ENCODE measurements at places on chromosomes 13 and 19.

DNA sequence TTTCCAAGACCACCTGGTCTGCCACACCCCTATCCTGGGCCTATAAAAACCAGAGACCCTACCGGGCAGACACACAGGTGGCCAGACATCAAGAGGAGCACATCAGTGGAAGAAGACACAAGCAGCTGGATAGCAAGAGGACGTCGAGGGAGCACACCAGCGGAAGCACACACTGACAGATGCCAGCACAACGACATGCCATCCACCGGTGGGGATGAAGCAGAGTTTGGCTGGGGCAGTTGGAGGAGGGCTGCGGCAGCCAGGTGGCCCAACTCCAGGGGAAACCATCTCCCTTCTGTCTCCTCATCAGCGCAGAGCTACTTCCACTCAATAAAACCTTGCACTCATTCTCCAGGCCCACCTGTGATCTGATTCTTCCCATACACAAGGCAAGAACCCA is 200.6 kb downstream of the PCDH17 start:
- no peak for DNase-seq

DNA sequence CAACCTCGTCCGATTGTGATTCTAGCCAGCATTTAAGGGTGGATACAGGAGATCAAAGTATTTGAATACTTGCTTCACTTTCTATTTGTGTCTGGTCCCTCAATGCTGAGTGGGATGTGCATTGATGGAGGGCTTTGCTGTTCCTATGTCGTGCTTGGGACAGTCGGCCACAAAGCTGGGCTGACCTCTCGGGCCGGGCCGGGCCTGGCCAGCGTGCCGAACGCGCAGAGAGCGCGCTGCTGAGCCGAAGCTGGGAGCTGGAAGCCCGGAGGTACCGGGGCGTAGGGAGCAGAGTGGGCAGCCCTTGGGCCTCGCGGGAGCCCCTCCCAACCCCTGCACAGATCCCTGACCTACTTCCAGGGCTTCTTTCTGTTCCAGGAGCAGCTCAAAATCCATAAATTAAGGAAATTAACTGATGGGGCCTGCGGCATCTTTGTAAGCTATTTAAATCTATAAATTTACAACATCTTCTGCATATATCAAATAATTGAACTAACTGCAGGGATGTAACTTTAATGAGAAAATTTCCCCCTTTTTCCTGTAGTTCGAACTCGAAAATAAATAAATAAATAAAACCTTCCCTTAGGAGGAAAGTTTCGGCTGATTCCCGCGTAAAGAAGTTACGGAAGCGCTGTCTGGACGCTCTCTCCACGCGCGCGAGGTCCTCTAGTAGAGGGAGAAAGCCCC is 1.8 kb upstream of the KCTD15 start:
- DNase-seq = no peak

DNA sequence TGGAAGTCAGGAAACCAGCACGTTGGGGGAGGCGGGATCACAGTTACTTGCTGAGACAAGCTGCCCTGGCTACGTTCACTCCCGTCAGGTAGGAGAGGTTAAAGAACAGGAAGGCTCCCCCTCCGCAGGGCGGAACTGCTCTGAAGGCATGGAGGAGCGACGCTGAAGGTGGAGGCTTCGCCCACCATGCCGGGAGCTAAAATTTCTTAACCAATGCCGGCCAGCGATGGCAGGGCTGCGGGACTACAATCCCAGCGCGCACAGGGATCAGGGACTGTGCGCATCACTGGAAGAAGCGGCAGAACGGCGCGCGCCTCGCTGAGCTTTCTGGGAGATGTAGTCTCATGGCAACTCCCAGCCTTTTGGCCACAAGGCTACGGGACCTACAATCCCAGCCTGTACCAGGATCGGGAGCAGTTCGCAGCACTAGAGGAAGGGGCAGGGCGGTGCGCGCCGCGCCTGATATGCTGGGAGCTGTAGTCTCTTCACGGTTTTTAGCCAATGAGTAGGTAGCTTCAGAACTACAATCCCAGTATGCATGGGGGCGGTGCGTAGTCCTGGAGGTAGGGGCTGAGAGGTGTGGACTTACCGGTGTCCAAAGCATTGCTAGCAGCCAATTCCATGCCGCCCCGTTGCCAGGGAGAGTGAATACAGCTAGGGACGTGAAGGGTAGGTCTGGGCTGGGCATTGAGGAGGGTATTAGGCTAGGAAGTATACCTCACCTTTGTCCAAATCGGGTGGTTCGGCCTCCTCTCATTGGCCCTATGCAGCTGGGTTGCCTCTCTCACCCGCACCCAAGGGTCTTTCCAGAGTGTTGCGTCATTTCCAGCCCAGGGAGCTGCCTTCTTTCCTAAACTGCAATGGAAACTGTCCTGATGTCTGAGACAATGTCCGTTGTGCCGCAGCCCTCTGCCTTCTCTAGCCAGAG is 12.8 kb upstream of the ZNF682 start:
- peak; percentile 8 for DNase-seq

GRCh38 chr19:54444737-54445136 is 4.3 kb upstream of the LENG8 start:
- no peak for DNase-seq

DNA sequence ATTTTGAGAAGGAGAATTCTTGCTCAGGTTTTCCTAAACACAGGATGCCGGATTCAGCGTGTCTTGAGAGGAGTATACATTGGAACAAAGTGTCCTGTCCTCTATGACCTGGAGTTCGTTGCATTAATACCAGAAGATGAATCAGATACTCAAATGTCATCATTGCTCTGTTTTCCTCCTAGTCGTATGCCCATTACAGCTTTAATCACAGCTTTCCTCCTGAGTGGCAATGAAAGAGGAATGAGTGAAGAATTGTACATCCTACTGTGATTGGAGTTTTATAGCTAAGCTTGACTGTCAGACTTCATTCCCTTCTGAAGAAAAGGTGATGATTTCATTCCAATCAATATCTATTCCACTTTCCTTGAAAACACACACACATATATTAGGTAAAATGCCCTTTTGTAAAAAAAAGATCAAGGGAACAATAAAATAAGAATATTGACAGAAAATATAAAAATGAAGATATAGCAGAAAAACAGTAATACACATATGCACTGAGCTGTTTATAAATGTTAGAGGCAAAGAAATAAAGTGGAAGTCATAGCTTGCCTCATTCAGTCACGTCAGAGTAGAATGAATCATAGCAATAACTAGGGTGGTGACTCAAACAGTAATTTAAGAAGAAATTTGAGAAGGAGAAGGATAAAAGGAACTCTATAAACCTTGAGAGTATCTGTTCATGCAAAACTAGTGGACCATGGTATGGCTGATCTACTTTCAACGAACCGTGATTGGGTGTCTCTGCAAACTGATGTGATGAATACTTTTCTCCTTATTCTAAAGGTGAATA is 501.5 kb downstream of the SUCLA2 start:
- no peak for DNase-seq

DNA sequence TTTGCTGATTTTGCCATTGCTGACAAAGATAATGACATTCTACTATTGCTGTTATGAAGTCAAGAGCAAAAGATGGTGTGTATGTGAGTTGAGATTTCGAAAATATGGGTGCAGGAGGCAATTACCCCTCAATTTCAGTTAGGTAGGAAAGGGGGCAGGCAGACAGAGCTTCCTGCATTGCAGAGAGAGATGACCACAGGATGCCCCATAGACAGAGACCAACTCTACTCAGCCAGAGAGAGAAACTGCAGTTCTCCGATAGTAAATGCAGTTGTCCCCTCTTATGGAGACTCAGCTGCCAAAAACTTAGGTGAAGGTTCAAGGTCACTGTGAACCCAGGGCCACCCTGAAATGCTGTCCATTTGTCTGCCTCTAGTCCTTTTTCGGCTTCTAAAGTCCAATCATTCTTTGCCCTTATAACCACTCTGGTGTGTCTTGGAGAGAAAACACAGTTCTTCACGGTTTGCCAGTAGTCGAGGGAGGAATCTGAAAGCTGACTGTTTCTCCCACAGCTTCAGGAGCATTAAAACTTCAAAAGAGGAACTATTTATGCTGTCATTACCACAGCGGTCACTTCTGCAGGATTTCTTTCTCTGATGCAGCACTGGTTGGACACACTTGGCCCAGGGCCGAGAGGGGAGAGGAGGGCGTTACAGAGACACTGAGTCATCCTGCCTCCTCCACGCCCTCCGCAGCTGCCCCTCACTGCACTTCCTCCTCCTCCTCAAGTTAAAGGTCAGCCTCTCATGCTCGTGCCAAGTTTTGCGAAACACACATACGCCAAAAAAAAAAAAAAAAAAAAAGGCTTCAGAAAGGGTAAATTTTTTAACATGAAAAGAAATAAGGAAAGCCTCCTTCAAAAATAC is 264.3 kb downstream of the FOXO1 start:
- DNase-seq = no peak

GRCh38 chr19:6577476-6578125 is 13.3 kb downstream of the CD70 start:
- DNase-seq = no peak

DNA sequence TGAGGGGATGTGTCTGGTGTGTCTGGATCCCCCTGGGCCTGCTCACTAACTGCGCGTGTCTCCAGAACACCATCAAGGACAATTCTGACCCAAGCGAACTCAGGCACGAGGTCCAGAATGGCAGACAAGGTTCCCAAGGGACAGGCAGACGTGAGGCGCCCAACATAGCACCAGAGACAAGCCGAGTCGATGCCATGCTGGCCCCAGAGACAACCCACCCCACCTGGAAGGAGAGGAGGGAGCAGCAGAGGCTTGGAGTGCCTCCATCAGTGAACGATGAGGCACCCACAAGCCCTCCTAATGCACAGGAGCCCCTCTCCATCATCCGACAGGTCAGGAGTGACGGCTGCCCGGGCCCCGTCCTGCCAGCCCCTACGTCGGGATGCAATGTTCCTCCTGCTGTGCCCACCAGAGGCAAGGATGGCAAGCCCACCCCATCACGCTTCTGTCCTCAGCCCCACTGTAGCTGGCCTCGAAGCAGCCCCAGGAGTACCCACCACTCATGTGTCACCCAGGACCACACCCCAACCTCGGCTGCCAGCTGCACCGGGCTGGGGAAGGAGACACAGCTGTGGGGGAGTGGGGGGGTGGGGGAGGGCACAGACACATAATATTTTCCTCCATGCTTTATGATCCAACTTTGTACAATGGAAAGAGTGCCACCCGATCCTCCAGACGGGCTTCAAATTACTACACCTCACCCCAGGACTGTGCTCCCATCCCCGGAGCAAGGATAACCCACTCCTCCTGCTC is 11.8 kb downstream of the AP3D1 start:
- no peak for DNase-seq

DNA sequence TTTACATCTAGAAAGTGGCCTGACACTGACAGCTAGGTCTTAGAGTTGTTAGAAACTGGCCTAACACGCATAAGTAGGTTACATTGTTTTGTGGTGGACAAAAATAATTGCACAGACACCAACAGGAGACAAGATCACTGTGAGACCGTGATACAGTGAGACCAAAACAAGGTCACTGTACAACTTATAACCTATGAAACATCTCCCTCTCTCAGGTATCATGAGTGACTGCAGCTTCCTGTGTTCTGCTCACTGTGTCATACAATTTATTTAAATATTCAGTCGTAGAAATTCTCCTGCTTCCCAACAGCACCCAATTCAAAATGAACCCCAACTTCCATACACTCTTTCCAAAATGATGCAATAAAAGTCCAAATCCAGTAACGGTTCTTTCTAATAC is 2165.2 kb downstream of the PCDH9 start:
- DNase-seq = no peak

GRCh38 chr13:98389319-98389718 is 187.6 kb downstream of the STK24 start:
- DNase-seq = no peak

DNA sequence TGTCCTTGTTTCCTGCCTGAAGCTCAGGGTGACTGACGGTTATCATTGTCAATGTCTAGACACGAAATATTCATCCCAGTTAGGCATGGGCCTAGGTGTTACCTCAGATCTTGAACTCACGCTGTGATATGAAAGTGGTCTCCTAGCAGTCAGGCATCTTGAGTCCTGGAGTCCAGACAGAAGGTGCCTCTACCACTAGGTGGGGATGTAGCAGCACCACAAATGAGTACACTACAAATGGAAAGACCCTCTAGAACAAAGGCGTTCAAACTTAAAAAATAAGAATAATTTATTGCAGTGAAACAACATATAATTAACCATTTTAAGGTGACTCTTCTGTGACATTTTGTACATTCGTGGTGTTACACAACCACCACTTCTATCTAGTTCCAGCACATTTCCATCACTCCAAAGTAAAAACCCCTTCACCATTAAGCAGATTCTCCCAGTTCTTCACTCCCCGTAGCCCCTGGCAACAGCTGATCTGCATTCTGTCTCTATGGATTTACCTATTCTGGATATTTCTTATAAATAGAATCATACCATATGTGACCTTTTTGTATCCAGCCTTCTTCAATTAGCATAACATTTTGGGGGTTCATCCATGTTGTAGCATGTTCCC is 11.9 kb upstream of the FRY start:
- no peak for DNase-seq

- no peak for DNase-seq
Observed at GRCh38 chr19:38283271-38283670, 18.9 kb downstream of the SPINT2 start.

GRCh38 chr13:28438598-28439334 is 56.2 kb downstream of the FLT1 start:
- DNase-seq = no peak

GRCh38 chr13:74423434-74423833 is 289.2 kb upstream of the KLF12 start:
- no peak for DNase-seq

DNA sequence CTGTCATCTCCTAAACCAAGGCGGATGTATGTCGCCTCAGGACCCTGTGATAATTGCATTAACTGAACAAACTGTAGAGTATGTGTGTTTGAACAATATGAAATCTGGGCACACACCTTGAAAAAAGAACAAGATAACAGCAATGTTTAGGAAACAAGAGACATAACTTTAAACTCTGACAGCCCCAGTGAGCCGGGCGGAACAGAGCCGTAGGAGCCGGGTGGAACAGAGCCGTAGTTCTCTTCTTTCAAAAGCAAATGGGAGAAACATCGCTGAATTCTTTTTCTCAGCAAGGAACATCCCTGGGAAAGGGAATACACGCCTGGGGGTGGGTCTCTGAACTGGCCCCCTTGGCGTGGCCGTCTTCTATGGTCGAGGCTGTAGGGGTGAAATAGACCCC is 31.8 kb upstream of the ZNF675 start:
- DNase-seq = no peak

All from activated CD8-positive, alpha-beta memory T cell treated with anti-CD3 and anti-CD28 coated beads for 1 hour (primary cell).